CD4-positive, alpha-beta T cell treated with Interleukin-15 for 4 hours (primary cell): ENCODE measurements at places on chromosomes 5 and 9.

DNA sequence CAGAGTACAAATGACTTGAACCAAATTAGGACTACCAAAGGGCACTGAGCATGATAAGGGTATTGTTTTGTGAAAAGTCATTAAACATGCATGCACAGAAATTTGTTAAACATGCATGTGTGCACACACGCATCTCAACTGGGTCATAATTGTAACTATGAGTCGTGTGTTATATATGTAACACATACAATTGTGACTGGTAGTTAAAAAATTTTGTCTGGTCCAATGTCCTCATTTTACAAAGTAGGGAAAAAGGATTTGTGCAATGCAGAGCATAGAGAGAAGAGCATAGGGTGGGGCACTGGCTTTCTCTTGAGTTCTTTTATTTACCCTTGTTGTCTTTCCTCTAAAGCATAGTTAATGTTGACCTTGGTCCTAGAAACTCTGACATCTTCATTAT, 19.3 kb upstream of the IGFBPL1 start:
- DNase-seq: no peak

GRCh38 chr9:8600914-8601680, 801.5 kb upstream of the DMAC1 start:
- DNase-seq: no peak

DNA sequence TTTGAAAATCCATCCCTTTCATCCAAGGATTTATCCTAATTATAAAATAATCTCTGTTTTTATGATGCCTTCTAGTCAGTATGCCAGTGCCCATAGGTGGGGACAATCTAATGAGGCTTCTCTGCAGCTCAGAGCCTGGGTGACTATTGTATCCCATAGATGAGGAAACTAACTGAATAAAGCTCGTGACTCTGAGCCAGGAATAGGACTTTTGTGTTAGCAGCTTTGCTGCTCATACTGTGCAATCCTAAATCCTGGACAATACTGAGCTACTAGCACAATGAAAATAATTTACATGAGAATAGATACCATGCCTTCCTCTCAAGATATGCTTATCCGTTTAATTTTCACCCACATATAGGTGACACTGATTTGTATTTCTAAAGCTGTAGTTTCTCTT, 443.0 kb downstream of the PLK2 start:
- DNase-seq: no peak

GRCh38 chr9:112348257-112349007, 15.0 kb upstream of the PTBP3 start:
- peak; percentile 75 for DNase-seq

DNA sequence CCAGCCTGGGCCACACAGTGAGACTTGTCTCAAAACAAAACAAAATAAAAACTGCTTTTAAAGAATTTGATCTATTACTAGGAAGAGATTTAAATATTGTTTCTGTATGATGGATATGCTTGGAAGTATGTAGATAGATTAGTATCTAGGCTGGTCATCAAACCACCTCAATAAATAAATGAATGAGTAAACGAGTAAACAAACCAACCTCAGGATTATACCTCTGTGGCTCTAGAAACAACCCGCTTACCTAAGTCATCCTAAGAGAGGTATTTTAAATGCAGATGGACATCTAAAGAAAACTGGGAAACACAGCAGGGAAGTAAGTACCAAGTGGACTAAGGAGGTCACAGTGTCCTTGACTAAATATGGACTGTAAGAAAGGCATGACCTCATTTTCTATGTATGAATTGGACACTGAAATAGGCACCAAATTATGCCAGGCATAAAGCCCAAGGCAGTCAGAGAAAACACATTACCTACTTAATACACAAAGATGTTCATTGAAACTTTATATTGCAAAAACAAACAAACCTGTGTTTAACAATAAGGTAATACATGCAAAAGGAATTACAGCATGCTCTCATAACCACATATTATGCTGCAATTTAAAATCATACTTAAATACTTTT, 7.3 kb downstream of the ANKH start:
- DNase-seq: no peak

DNA sequence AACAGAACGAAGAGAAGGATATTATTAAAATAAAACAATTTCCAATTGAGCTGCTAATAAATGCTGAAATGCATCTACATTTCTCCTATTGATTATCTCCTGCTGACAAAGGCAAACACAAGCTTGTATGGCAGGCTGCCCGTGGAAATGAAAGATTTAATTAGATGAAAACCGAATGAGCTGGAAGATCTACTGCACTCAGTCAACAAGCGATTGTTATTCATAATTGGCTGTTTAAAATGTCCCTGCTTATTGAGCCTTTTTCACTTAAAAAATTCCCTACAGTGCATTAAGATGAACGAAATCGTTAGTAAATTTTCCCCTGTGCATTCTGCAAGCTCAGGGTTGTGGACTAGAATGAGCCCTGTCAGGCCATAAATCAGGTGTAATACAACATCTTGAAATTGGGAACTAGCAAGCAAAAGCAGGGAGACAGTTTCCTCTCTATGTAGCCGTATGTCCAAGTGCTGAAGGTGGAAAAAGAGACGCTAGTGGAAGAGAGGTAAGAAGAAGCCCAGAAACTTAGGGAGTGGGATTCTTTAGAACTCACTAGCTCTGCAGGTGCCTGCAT, 28.5 kb upstream of the KIF4B start:
- DNase-seq: no peak
